ENCODE measurements at places on chromosomes 12 and 14. TPM values are rescaled to one million over a fixed set of nuclear protein-coding genes. Genes with fewer than 3 reads are reported as not detected.

Gene SENP1
- 11.4 TPM for total RNA-seq

Gene KRT6C
- total RNA-seq, result not detected

Gene TSHR
- total RNA-seq, result not detected

Gene SERPINA9
- not detected for total RNA-seq

Gene GSC
- 0.39 TPM for total RNA-seq

Gene SPTB
- total RNA-seq, result 1.5 TPM

Gene SLC25A21
- 0.68 TPM for total RNA-seq

Gene HEBP1
- 63.3 TPM for total RNA-seq

Gene DDX23
- total RNA-seq, result 73.6 TPM

Gene STRN3
- 11.9 TPM for total RNA-seq

Gene FOXN4
- 0.20 TPM for total RNA-seq

Gene CFAP54
- total RNA-seq, result 0.59 TPM

Gene CACNA2D4
- not detected for total RNA-seq

Gene TBX3
- 38.2 TPM for total RNA-seq

Gene PTGES3
- 387 TPM for total RNA-seq

Gene TDRD9
- 0.14 TPM for total RNA-seq

Gene USP44
- 0.20 TPM for total RNA-seq

Gene APOF
- total RNA-seq, result not detected

Gene GON7
- total RNA-seq, result 14.7 TPM

Gene AQP6
- total RNA-seq, result not detected

Gene CLEC4C
- total RNA-seq, result not detected

Gene PPM1H
- 7.5 TPM for total RNA-seq

Gene RDH16
- total RNA-seq, result 0.19 TPM

Gene ACVRL1
- 0.15 TPM for total RNA-seq

Gene TPPP2
- total RNA-seq, result not detected

Gene KRT75
- total RNA-seq, result 0.07 TPM

Gene FAM186B
- total RNA-seq, result 0.19 TPM

Gene C1QL4
- 6.6 TPM for total RNA-seq

Gene LRCOL1
- total RNA-seq, result not detected

Gene ATL1
- total RNA-seq, result 6.3 TPM

Gene REM2
- total RNA-seq, result 0.39 TPM

Gene SMIM41
- not detected for total RNA-seq

Gene PLBD1
- total RNA-seq, result 5.9 TPM

Gene ZNF891
- 0.28 TPM for total RNA-seq

Gene STAB2
- total RNA-seq, result not detected

Gene EXOC3L4
- 1.4 TPM for total RNA-seq

Gene SLC38A6
- total RNA-seq, result 14.1 TPM

Gene SERPINA6
- 0.81 TPM for total RNA-seq

Gene RD3L
- not detected for total RNA-seq

Gene HOXC12
- not detected for total RNA-seq

Gene TAS2R8
- not detected for total RNA-seq

Gene P2RX2
- total RNA-seq, result not detected

Gene LRRC74A
- total RNA-seq, result not detected

Gene OTOGL
- not detected for total RNA-seq

Gene AHNAK2
- 204 TPM for total RNA-seq

Gene MMP17
- total RNA-seq, result 10.0 TPM

Gene TMEM120B
- 15.1 TPM for total RNA-seq

Gene CRIP1
- 1,895 TPM for total RNA-seq

Gene TAS2R7
- not detected for total RNA-seq

Gene C14orf39
- not detected for total RNA-seq

Gene NAA25
- total RNA-seq, result 15.5 TPM

Gene LRFN5
- total RNA-seq, result not detected

Gene SIX4
- total RNA-seq, result 1.7 TPM

Gene KERA
- not detected for total RNA-seq

Gene EML5
- total RNA-seq, result 0.43 TPM

Gene LRP1-AS
- not detected for total RNA-seq

Gene GAS2L3
- 6.2 TPM for total RNA-seq

Gene TSPAN9
- 35.2 TPM for total RNA-seq

Gene GALC
- total RNA-seq, result 10.2 TPM

All from A549 treated with Mapracorat at 1 μM for 4 hours (cell line).